ENCODE measurements at places on chromosomes 12 and 14.
A peak's percentile ranks its signal among the peaks of the same experiment; 100 is the strongest.

DNA sequence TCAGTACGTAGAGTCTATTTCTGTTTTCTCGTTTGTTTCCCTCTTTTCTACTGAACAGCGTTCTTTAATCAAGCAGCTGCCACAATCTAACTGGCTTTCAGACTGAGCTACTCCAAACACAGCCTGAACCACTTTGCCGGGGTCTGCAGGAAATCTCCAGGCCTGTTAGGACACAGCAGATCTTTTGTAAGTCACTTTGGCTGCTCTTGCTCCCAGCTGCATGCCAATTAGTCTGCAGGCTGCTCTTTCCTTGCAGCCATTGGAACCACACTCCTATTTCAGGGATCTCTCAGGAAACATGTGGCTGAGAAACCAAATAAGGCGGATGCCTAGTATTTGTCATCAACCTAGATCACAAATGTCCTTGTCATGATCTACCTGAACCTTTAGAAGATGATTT is 73.6 kb downstream of the TMTC1 start:
- H3K4me3 ChIP-seq: no peak overlapping the region
- H3K36me3 ChIP-seq: no peaks in the 10 kb centered on the region
- H3K27ac ChIP-seq: no peak overlapping the region
- peaks cover 2% of the 10 kb centered on the region for H3K27me3 ChIP-seq
- peak; percentile 4 for DNase-seq
- H3K4me1 ChIP-seq: no peaks in the 10 kb centered on the region

GRCh38 chr14:28461389-28461788 is 305.2 kb upstream of the FOXG1 start:
- no peaks in the 10 kb centered on the region for H3K27me3 ChIP-seq
- no peak overlapping the region for H3K27ac ChIP-seq
- H3K4me3 ChIP-seq: no peak overlapping the region
- DNase-seq: no peak
- no peaks in the 10 kb centered on the region for H3K4me1 ChIP-seq
- H3K36me3 ChIP-seq: no peaks in the 10 kb centered on the region

GRCh38 chr12:70196811-70197281 is 46.4 kb upstream of the CNOT2 start:
- no peak overlapping the region for H3K27ac ChIP-seq
- DNase-seq: no peak
- no peaks in the 10 kb centered on the region for H3K36me3 ChIP-seq
- H3K4me1 ChIP-seq: no peaks in the 10 kb centered on the region
- no peaks in the 10 kb centered on the region for H3K27me3 ChIP-seq
- no peak overlapping the region for H3K4me3 ChIP-seq

- H3K4me1 ChIP-seq: no peaks in the 10 kb centered on the region
- no peaks in the 10 kb centered on the region for H3K36me3 ChIP-seq
- peaks cover 26% of the 10 kb centered on the region for H3K27me3 ChIP-seq
- no peak overlapping the region for H3K4me3 ChIP-seq
- H3K27ac ChIP-seq: no peak overlapping the region
- DNase-seq: no peak
Observed at GRCh38 chr14:57362361-57362760, 28.0 kb upstream of the NAA30 start.

DNA sequence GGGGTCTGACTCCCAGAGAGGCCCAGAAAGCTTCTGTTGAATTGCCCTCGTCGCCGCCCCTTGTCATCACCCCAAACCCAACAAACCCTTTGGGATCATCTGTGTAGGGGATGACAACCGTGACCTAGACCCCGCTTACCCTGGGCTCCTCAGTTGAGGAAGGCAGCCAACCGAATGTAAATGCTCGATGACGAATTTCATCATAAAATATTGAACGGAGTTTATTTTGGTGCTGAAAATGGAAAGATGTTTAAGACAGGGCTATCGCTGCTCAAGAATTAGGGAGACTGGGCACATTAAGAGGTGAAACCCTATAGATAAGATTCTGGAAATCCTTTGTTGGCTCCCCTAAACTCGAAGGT is 512 bp downstream of the ACTR10 start:
- H3K27me3 ChIP-seq: no peaks in the 10 kb centered on the region
- peaks cover 5% of the 10 kb centered on the region for H3K36me3 ChIP-seq
- H3K27ac ChIP-seq: peak overlapping the region; percentile 92
- H3K4me1 ChIP-seq: peaks cover 38% of the 10 kb centered on the region

DNA sequence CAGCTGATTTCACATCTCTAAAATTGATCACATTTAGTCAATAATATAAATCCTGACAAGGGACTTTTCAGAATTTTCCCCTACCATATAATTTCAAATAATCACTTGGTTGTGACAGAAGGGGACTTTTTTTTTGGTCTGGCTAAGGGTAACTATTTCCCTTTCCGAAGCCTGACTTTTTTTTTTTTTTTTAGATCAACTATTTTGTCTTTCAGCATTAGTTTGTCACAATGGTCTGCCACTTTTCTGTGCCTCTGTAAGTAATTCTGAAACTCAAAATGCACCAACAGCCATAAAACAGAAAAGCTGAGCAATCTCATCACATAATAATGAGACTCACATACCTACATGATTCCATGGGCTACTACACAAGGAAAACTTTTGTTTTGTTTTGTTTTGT is 266.4 kb downstream of the SSPN start:
- no peak for DNase-seq
- peaks cover 17% of the 10 kb centered on the region for H3K36me3 ChIP-seq
- no peak overlapping the region for H3K4me3 ChIP-seq
- no peaks in the 10 kb centered on the region for H3K27me3 ChIP-seq
- H3K4me1 ChIP-seq: no peaks in the 10 kb centered on the region

DNA sequence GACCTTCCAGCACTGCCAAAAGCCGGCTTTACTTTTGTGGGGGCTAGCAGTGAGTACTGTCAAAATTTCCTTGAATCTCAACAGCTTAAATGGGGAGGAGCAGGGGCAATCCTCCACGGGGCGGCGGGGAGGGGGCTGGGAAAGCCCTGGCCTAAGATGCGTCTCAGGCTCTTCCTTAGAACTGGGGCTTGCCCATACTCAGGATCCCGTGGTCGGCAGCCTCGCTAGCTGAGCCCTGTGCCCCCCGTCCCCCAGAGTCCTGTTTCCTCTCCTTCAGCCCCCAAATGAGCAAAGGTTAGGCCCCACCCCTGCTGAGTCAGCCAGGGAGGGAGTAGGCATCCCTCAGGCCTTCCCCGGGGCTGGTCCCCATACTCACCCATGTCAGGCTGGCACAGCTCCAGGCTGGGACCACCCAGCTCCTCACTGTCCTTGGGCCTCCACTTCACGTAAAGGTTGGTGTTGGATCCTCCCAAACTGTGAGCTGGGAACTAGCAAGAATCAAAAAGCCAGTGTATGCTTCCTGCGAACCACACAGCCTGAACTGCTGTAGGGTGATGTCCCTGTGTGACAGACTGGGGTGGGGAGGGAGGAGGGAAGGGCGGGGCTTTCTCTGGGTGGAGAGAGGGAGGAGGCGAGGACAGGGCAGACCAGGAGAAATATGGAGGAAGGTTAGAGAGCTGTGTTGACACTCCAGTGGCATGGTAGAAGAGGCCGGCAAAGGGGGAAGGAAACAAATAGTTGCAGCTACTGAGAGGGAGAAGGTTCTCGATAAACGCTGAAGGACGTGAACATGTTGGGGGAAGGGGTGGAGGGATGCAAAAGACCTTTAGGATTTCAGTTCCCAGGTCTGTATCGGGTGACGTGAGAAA is 5.9 kb upstream of the BAZ2A start:
- H3K36me3 ChIP-seq: peaks cover 33% of the 10 kb centered on the region
- DNase-seq: peak; percentile 94

DNA sequence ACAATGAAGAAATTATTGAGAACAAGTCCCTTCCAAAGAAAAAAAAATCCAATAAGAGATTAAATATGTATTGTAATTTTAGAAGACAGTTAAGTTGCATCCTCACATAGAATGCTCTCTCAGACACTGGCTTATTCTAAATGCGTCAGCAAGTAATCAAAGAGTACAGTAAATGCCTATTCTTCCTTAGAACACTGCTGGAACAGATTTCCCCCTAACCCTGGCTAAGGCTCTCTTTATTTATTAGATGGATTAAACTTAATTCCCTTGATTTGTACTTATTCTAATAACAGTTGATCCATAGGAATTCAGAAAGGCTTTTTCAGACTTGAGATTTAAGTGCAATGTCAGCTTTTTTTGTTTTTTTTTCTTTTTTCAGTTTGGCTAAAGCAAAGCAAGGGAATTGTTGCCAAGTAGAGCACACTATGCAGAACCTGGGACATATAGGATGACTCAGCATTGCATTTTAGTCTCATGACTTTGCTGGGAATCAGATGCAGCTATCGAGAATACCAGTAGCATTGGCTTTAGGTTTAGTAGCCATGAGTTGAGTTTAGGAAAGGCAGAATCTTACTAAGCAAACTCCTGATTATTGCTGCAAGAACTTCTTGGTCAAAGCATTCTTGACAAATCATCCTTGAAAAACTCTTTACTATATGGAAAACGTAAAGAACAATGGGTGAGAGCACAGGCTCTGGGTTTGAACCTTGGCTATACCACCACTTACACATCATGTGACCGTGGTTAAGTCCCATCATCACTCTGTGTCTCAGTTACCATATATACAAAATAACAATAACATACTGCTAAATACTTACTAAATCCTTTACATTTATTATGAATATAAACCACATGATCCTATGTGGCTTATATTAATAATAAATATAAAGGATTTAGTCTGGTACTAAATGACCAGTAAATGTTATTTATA is 26.7 kb downstream of the MED21 start:
- DNase-seq: no peak
- no peaks in the 10 kb centered on the region for H3K27me3 ChIP-seq
- no peak overlapping the region for H3K27ac ChIP-seq
- H3K36me3 ChIP-seq: peaks cover 1% of the 10 kb centered on the region
- H3K4me1 ChIP-seq: no peaks in the 10 kb centered on the region
- no peak overlapping the region for H3K4me3 ChIP-seq

DNA sequence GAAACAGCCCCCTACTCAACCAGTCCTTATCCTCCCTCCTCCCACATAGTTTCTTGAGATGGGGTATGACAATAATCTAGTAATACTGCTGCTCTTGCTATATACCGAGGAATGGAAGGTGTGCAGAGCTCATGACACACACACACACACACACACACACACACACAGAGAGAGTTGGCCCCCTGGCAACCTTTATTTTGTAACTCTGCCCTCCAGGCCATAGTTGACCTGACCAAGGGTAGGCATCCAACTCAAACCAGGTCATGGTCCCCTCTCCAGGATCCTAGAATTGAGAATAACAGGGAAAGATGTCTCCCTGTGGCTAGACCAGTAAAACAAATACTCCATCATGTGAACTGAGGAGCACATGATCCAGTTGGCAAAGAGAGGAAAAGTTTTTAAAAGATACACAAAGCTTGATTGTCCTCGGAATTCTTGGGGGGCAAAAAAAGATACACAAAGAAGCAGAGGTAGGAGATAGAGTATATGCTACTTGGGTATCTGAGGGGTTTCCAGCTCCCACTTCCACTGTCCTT is 11.3 kb downstream of the ERO1A start:
- peak overlapping the region; percentile 24 for H3K27ac ChIP-seq
- H3K4me1 ChIP-seq: peaks cover 49% of the 10 kb centered on the region
- no peaks in the 10 kb centered on the region for H3K27me3 ChIP-seq
- DNase-seq: no peak
- H3K4me3 ChIP-seq: no peak overlapping the region
- H3K36me3 ChIP-seq: peaks cover 13% of the 10 kb centered on the region

- H3K4me1 ChIP-seq: peaks cover 14% of the 10 kb centered on the region
- H3K27me3 ChIP-seq: no peaks in the 10 kb centered on the region
- peak overlapping the region; percentile 39 for H3K4me3 ChIP-seq
- peak; percentile 59 for DNase-seq
Observed at GRCh38 chr12:122067966-122068365, 10.6 kb upstream of the MLXIP start.

- no peaks in the 10 kb centered on the region for H3K27me3 ChIP-seq
- H3K4me3 ChIP-seq: no peak overlapping the region
- DNase-seq: no peak
- H3K27ac ChIP-seq: no peak overlapping the region
Observed at GRCh38 chr12:3717283-3717898, 35.5 kb downstream of the CRACR2A start.

GRCh38 chr14:82387699-82388098 is 854.0 kb upstream of the SEL1L start:
- no peak for DNase-seq
- H3K27me3 ChIP-seq: no peaks in the 10 kb centered on the region
- H3K4me3 ChIP-seq: no peak overlapping the region
- no peaks in the 10 kb centered on the region for H3K4me1 ChIP-seq
- no peaks in the 10 kb centered on the region for H3K36me3 ChIP-seq

- peaks cover 8% of the 10 kb centered on the region for H3K36me3 ChIP-seq
- H3K27ac ChIP-seq: peak within 1 kb of the TSS; percentile 80
- peak within 1 kb of the TSS; percentile 68 for H3K4me3 ChIP-seq
Observed at GRCh38 chr12:106247674-106248311, at the start of gene CKAP4. CKAP4 (minus strand) TSS chr12:106248020; CDS start chr12:106247851, 169 bp downstream.

DNA sequence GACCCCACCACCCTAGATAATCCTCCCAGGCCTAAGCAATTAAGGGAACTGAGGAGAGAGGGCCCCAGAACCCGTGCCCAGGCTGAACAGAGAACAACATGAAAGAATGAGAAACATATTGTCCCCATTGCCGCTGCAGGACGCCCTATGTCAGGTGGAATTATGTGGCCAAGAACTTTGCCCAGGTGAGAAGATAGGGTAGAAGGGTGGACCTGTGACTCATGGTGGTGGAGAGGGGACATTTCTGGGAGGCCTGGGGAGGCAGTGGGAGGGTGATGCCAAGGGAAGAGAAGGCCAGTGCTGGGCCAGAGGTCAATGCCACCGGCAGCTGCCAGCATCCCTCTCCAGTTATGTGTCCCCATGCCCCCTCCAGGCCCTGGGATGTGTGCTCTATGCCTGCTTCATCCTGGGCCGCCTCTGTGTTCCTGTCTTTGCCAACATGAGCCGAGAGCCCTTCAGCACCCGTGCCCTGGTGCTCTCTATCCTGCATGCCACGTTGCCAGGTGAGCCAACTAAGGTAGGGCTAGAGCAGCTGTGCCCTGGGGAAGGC is 15.5 kb downstream of the SOAT2 start:
- no peaks in the 10 kb centered on the region for H3K4me1 ChIP-seq
- no peaks in the 10 kb centered on the region for H3K36me3 ChIP-seq
- H3K27me3 ChIP-seq: no peaks in the 10 kb centered on the region
- no peak overlapping the region for H3K4me3 ChIP-seq
- H3K27ac ChIP-seq: no peak overlapping the region

DNA sequence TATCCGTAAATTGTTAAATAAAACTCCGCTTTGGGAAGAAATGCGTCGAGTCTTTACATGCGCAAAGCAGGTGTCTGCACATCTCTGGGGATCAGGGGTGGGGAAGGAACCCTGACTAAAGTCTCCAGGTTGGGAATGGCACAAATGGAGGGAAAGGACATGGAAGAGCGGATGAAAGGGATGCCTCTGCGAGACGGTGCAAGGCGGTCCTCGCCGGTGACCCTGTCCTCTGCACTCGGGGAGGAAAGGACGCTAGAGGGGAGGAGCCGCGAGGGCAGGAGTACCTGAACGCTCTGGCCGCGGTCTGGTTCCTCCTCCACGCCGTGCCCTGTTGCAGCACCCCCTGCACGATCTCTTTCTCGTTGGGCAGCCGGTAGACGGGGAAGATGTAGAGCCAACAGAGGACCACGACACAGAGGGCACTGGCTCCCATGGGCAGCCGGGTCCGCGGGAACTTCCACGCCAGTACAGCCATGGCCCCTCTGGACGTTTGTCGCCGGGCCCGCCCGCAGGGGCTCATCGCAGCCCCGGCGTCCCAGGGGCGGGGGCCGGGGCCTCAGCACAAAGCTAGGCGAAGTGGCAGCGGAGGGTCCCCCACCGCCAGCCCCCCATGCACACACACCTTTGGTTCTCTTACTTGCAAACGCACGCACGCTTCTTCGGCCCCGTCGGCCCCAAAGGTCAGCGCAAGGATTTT is 646 bp downstream of the ST8SIA1 start:
- H3K36me3 ChIP-seq: no peaks in the 10 kb centered on the region
- H3K4me1 ChIP-seq: peaks cover 30% of the 10 kb centered on the region
- peak overlapping the region; percentile 28 for H3K27ac ChIP-seq
- H3K4me3 ChIP-seq: peak overlapping the region; percentile 79
- H3K27me3 ChIP-seq: peaks cover 11% of the 10 kb centered on the region
- DNase-seq: peak; percentile 34

Measured in activated CD4-positive, alpha-beta T cell treated with anti-CD3 and anti-CD28 coated beads for 36 hours (primary cell).